ENCODE measurements at places on chromosomes 16 and 17.
A peak's percentile ranks its signal among the peaks of the same experiment; 100 is the strongest.

GRCh38 chr17:78607038-78607437, 29.8 kb upstream of the DNAH17 start:
- no peak for DNase-seq

DNA sequence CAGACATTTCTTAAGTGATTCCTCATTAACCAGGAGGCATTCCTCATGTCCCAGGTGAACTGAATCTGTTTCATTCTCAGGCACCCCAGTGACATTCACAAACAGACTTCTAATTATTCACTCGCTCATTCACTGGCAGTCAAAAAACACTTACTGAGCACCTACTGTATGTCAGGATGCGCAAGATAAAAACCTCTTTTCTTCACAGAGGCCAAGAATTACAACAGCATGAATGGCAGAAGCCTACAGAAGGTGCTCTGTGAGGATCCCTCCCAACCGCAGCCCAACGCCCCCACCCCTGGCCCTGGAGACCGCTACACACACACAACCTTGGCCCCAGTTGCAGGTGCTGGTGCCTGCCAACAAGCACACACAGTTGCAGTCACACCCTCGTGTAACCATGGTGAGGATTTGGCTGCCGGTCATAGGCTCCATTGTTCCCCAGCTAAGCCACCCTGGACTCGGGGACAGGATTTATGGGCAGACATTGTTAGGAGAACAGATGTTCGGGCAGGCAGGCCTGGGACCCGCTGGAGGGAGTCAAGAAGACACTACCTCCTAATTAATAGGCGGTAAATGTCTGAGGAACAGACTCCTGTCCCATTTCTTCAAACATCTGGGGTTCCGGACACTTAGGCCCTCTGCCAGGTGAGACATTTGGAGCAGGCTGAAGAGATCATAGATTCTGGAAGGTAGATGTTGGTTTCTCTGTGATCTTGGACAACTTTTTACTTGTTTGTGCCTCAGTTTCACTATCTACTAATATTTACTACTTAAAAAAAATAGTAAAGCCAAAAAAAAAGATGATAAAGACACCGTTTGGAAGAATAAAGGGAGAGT, 43.2 kb downstream of the CUEDC1 start:
- peak; percentile 25 for DNase-seq

DNA sequence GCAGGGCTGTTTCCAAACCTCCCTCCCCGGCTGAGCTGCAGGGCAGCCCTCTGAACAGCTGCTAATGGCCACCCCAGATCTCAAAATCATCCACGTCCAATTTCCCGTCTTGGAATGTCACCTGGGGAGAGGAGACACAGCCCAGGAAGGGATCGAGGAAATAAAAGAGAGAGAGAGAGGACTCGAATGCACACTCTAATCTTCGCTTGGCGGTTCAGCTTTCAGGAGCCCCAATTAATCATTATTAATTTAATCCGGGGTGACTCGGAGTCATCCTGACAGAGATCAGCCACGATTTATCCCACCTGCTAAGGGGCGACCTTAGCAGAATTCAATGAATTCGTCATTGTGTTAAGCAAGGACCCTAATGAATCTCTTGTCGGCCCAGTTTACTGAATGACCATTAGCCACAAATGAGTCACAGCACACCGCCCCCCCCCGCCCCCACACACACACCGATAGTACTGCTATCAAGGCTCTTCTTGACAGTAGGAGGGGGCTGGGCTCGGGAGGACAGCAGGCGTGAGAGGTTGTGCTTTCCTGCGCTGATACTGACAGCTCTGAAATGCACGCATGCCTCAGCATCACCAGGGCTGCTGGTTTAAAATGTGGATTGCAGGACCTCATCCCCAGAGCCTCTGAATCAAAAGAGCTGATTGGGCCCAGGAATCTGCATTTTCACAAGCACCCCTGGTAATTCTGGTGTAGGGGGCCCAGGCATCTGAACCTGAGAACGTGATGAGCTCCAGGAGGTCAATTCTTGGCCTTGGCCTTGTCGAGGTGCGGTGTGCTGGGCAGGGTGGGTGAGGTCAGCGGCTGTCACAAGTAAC, 190.0 kb upstream of the CIBAR2 start:
- DNase-seq = no peak

DNA sequence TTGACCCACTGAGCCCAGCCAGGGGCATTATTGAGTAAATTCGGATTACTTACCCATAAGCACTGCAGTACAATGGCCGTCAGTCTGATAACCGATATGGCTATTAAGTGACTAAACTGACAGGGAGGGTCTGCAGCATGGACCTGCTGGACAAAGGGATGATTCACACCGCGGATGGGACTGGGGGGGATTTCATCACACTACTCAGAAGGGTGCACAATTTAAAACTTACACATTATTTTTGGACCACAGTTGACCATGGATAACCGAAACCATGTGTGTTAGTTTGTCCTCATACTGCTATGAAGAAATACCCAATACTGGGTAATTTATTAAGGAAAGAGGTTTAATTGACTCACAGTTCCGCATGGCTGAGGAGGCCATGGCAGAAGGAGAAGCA, 106.5 kb downstream of the ABCC6 start:
- no peak for DNase-seq

DNA sequence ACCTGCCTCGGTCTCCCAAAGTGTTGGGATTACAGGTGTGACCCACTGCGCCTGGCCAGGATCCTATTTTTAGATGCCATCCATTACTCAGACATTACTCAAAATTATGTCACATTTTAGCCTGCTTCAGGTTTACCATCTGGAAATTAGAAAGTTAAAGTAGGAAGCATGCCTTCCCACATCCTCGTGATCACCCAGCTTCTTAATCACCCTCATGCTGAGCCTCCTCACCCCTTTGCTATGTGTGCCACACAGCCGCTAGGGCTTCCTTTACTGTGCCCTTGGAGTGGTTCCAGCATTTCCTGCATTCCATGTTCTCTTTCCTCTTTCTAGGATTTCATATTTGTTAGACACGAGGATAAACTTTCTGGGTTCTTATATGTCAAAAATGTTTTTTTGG, 9.3 kb downstream of the ADORA2B start:
- DNase-seq = no peak

DNA sequence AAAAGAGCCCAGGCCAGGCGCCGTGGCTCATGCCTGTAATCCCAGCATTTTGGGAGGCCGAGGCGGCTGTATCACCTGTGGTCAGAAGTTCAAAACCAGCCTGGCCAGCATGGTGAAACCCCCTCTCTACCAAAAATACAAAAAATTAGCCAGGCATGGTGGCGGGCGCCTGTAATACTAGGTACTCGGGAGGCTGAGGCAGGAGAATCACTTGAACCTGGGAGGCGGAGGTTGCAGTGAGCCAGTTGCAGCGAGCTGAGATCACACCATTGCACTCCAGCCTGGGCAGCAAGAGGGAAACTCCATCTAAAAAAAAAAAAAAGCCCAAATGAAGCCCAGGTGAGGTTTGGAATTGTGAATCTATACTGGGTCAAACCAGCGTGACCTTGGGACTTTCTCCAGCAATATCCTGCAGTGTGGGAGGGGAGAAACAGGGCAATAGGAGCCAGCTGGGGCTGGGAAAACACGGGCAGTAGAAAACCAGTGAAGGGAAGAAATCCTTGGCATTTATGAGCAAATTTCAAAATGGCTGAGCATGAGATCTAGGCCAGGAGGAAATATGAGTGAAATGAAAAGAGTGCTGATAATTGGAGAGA, 8.2 kb upstream of the DHX8 start:
- DNase-seq = no peak

DNA sequence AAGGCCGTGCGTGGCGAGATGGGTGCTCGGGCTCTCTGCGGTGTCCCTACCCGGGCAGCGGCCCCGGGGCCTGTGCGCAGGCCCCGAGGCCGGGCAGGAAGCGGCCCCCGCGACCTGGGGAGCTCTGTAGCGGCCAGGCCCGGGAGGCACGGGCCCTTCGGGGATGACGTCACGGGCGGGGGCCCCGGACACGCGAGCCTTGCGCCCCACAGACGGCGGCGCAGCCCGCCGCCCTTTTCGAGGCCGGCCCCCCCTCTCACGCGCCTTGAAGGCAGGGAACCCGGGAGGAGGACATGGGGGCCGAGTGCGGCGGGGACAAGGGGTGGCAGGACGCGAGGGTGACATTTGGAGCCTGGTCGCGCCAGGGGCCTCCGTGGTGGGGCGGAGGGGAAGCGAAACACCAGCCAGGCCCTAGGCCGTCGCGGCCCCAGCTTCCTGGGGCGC, 1.1 kb downstream of the RAI1 start:
- DNase-seq = no peak

- DNase-seq = no peak
These were observed 17.5 kb upstream of the TFAP4 start for GRCh38 chr16:4290236-4290830.

DNA sequence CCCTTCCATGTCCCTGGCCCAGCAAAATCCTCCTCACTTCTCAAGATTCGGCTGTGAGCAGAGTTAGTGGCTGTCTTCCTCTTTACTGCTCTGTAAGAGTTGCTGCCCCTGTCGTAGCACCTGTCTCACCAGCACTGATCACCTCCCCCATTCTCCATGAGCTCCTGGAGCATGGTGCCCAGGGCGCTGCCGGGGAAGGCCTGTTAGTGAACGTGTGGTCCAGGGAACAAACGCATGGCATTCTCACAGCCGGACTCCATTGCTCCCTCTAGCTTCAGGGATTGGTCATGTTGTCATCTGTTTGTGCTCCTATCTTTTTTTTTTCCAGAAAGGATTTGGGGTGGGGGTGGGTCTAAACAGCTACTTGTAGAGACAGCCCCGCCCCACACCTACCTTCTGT, 141.2 kb downstream of the CMIP start:
- DNase-seq = no peak

DNA sequence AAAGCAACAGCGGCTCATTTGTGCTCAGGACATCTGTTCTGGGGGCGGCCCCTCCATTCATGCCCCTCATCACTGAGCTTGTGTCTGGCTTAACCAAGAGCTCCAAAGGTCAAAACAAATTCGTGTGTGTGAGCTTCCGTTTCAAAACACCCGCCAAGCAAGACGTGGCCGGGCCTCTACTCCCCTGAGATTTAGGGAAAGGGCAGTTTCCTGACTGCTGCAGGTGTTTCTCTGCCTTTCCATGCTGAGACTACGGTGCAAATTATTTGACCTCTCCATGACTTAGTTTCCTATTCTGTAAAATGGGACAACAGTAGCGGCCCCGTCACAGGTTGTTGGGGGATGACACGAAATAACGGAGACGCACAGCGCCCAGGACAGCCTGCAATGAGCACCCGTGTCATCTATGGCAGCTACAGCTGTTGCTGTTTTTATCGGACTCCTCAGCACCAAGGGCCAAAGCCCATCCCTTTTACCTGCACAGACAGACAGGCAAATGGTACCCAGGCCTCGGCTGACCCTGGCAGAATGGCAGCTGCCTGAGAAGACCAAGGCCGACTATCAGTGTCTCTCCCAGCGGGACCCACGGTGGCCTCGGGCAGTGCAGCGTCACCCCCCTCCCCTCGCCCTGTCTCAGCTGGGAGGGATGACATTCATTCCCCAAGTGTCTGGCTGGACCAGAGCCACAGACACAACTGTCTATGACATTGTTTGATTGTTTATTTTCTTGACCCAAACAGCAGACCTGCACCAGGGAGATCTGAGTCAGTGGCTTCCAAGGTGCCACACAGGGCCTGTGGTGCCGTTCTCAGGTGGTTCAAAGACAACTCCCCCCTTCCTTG, 50.7 kb upstream of the DOC2B start:
- no peak for DNase-seq

GRCh38 chr16:175011-175949, 1.2 kb upstream of the HBA1 start:
- DNase-seq = no peak

DNA sequence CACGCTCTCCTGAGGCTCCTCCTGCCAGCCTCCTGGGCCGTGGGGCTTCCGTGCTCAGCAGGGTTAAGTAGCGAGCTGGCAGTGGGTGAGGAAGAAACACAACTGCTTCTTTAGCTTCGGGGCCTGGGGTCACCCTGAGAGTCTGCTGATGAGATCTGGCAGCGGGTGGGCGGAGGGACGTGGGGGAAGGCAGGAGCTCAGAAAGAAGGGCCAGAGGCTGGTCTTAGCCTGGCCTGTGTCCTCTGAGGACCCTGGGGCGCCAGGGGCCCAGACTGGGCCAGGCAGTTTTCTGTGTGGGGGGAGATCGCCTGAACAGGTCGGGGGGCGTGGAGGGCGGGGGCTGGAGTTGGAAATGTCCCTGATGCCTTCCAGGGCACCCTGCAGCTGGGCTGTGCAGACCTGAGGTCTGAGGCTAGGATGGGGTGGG, 97.8 kb upstream of the GSE1 start:
- no peak for DNase-seq

- no peak for DNase-seq
These were observed 37.6 kb downstream of the ZNF750 start for GRCh38 chr17:82802075-82802780.

Measured in skeletal muscle cell (primary cell).